ENCODE measurements at places on chromosomes 7 and 10.

DNA sequence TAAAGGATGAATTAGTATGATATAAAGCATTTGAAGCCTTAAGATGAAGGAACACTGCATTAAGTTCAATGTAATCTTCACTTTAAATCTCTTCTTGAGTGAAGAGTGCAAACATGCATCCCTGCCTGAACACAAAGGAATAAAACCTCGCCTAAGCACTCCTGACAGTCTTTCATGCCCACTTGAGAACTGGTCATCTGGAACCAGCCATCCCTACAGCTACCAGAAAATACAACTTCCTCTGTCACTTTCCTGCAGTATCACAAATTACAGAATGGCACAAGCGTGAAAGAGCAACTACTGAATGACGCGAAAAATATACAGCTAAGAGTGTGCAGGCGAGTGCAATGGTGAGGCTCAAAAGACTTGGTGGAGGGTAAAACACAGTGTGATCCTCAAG lies 1079.9 kb downstream of the CNTNAP2 start:
- no peak for DNase-seq

DNA sequence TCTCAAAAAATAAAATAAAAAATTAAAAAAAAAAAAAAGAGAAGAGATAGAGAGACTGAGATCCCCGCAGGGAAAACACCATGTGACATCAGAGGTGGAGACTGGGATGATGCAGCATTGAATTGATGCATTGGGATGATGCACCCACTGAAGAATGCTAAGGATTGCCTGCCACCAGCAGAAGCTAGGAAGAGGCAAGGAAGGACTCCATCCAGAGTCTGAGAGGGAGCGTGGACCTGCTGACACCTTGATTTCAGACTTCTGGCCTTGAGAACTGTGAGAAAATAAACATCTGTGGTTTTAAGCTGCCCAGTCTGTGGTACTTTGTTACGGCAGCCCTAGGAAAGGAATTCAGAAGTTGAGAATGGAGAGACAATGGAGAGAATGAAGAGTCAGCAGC lies 89.8 kb upstream of the PRPS1L1 start:
- DNase-seq = no peak

- DNase-seq = no peak
Observed at GRCh38 chr7:147332988-147333387, 1216.4 kb downstream of the CNTNAP2 start.

- no peak for DNase-seq
Observed at GRCh38 chr10:63553031-63553430, 31.8 kb downstream of the REEP3 start.
